T-helper 2 cell treated with Interferon-gamma antibody and Interleukin-4, amounts not matched to agents 5 μg/mL and 100 μg/mL, for 36 hours (primary cell): ENCODE measurements at places on chromosomes 5 and 9.

DNA sequence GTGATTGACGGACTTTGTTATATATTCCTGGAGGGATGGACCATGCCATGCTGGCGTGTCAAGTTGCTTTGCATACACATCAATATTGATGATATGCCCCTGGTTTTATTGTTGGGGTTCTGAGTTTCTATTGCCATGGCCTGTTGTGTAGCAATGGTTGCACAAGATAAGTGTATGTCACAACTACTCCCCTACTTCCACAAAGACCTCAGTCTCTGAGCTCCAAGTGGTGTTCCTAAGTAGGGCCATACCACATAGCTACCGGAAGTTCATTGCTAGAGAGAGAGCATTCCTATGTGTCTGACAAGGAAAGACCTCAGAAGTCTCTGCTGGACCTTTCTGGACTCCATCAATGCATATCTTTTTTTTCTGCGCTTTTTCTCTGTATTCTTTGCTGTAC is 19.8 kb downstream of the TXNDC8 start:
- peaks cover 6% of the 10 kb centered on the region for H3K27me3 ChIP-seq
- no peaks in the 10 kb centered on the region for H3K36me3 ChIP-seq
- DNase-seq: no peak
- H3K27ac ChIP-seq: no peak overlapping the region

DNA sequence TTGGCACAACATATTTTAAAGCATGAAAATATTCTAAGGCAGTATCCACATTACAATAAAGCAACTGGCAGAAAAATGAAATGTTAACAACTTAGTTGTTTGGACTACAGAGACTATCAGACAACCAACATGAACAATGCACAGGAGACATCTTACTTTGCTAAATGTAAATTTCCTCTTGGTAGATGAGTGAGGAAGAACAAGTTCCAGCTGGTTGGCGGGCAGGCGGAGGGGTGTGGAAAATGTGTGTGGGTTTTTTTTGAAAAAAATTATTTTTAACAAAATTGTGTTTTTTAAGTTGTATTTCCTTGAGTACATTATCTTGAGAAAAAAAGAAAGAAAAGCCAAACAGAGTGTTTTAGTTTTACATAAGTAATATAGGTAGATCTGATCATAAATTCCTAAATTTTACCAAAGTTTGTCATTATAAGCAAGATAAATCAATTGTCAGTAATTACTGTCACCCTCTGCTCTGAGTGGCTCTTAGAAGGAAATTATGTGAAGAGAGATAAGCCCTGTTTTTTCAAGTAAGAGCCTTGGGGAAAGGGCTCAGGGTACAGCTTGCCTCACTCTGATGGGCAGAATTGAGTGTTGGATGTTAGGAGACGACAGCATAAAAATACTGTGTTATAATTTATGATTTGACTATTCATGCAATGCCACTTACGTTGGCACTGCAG is 42.5 kb downstream of the TMEM167A start:
- no peak overlapping the region for H3K27ac ChIP-seq
- peaks cover 3% of the 10 kb centered on the region for H3K4me1 ChIP-seq
- no peaks in the 10 kb centered on the region for H3K36me3 ChIP-seq
- peaks cover 2% of the 10 kb centered on the region for H3K27me3 ChIP-seq

- no peak overlapping the region for H3K27ac ChIP-seq
- peaks cover 19% of the 10 kb centered on the region for H3K4me1 ChIP-seq
- no peak overlapping the region for H3K4me3 ChIP-seq
- H3K27me3 ChIP-seq: no peaks in the 10 kb centered on the region
Observed at GRCh38 chr9:649128-650074, 192.1 kb upstream of the DMRT1 start.

DNA sequence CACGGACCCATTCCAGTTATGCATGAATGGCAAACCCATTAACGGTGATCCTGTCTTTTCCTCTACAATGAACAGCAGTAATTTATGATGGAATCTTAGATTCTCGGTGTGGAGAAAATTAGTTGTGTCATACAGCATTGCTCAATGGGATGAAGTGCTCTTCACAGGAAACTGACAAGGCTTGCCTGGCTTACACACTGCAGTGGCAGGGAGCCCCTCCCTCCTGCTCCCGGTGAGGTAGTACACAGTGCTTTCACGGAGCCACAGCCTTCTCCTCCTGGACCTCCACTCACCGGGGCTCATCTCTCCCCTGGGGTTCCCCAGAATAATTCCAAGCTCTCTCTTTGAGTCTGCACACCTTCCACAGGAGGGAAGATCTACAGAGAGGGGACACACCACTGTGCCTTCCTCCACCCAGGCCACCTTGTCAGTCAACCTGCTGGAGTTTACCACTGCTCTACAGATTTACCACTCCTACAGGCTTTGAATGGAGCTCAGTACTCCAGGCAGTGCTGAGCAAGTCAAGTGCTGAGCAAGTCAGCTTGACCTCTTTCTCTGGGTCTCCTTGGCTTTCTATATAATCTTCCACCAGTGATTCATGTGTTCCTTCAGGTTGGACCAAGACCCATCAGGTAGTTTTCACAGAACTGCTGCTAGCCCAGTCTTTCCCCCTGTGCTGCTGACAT is 59.1 kb upstream of the TBC1D2 start:
- H3K4me3 ChIP-seq: no peak overlapping the region
- H3K27ac ChIP-seq: no peak overlapping the region
- no peak for DNase-seq
- H3K27me3 ChIP-seq: peaks cover 6% of the 10 kb centered on the region
- peaks cover 2% of the 10 kb centered on the region for H3K4me1 ChIP-seq

- peak within 1 kb of the TSS; percentile 81 for H3K27ac ChIP-seq
- H3K36me3 ChIP-seq: peaks cover 23% of the 10 kb centered on the region
Observed at GRCh38 chr5:1111727-1112289, at the start of gene SLC12A7. Gene SLC12A7, minus strand, starts transcription at chr5:1112063. Its CDS starts 72 bp downstream, at chr5:1111991.
